ENCODE measurements at places on chromosomes 5 and 9. TPM values are rescaled to one million over a fixed set of nuclear protein-coding genes. Genes with fewer than 3 reads are reported as not detected.

DNA sequence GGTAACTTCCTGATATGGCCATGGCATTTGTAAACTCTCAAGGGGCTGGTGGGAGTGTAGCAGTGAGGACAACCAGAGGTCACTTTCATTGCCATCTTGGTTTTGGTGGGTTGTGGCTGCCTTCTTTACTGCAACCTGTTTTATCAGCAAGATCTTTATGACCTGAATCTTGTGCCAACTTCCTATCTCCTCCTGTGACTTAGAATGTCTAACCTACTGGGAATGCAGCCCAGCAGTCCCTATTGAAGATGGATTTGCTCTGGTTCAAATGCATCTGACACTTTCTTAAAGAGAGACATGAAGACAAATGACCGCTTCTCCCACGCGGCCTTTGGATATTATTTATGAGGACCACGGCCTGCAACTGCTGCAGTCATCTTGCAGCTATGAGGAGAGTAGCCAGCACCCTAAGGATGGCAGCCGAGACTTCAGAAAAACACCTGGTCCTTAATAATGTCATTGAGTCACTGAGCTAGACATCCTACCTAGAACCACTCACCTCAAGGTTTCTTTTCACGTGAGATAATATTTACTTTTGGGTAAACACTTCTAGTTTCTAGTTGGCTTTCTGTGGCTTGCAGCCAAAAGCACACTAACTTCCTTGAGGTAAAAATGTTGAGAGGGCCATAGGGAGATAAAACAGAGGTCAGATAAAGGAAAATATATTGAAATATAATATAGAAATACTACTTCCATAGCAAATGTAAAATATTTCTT, 28.2 kb downstream of the CETN3 start:
- DNase-seq, result no peak
- H3K36me3 ChIP-seq, result no peaks in the 10 kb centered on the region
- H3K27me3 ChIP-seq, result no peaks in the 10 kb centered on the region
- no peak overlapping the region for H3K27ac ChIP-seq

Gene F2RL1
- total RNA-seq, result 10.6 TPM

Gene GRXCR2
- 0.24 TPM for total RNA-seq

Gene GRM6
- total RNA-seq, result not detected

Gene AKNA
- 3.1 TPM for total RNA-seq

Gene AGXT2
- not detected for total RNA-seq

- H3K27ac ChIP-seq, result no peak overlapping the region
- peaks cover 15% of the 10 kb centered on the region for H3K4me1 ChIP-seq
- H3K4me3 ChIP-seq, result no peak overlapping the region
- DNase-seq, result no peak
Measured at GRCh38 chr9:129773262-129774048, 20.6 kb upstream of the PTGES start.

DNA sequence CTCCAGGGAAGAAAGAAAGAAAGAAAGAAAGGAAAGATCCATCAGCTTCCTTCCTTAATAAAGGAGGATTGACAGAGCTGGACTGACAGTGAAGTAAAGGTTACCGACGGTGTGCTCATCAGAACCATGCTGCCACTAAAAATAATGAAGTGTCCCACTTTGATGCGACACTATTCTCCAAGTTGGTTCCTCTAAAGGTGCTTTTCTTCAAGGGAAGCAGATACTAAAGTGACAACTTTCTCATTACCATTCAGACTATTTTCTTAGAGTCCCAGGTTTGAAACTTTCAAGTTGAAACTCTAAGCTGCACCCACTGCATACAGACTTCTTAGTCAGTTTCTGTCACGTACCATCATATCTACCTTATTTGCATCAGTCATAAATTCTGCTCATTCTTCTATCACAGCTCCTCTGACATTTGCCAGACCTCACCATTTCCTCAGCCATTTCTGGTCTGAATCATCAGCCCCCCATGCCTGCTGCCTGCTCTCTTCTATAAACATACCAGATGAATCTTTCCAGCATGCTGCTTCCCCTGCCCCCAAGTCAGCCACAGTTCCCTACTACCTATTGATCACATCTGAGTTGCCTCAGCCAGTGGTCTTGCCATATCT, 177.6 kb downstream of the DEPDC1B start:
- DNase-seq, result no peak
- H3K36me3 ChIP-seq, result no peaks in the 10 kb centered on the region
- H3K27ac ChIP-seq, result peak overlapping the region; percentile 62
- H3K4me3 ChIP-seq, result no peak overlapping the region

DNA sequence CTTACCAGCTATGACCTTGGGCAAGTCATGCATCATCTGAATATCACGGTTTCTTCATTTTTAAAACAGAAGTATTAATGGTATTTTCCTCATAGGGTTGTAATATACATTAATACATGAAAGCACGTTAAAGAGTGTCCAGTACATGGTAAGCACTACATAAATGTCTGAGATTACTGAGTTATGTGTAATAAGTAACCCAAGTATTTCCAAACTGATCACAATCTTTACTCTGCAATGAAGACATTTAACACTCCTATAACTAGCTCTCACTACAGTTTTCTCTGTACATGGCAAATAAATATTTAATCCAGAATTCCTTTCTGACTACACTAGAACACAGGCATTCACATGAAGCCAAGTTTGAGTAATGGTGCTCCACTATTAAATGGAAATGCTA, 4.0 kb downstream of the GLDC start:
- DNase-seq, result no peak
- no peaks in the 10 kb centered on the region for H3K36me3 ChIP-seq
- no peak overlapping the region for H3K27ac ChIP-seq
- H3K27me3 ChIP-seq, result no peaks in the 10 kb centered on the region

DNA sequence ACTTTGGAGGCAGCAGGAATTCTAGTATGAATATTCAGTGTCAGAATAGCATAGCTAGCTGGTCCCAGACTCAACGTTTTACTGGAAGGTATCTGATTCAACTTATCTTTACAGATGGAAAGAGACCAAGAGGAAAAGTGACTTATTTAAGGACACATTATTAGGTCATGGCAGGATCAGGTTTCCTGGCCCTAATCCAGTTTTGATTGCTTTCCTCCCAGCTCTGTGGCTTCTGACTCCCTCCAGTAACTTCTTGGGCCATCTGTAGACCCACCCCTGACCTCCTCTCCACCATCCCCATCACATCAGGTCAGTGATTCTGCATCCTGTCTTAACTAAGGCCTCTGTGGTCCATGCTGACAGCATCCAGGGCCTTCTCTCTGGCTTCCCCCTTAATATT, 38.4 kb downstream of the SH3TC2 start:
- DNase-seq, result no peak
- no peak overlapping the region for H3K4me3 ChIP-seq
- no peaks in the 10 kb centered on the region for H3K4me1 ChIP-seq
- no peaks in the 10 kb centered on the region for H3K27me3 ChIP-seq

DNA sequence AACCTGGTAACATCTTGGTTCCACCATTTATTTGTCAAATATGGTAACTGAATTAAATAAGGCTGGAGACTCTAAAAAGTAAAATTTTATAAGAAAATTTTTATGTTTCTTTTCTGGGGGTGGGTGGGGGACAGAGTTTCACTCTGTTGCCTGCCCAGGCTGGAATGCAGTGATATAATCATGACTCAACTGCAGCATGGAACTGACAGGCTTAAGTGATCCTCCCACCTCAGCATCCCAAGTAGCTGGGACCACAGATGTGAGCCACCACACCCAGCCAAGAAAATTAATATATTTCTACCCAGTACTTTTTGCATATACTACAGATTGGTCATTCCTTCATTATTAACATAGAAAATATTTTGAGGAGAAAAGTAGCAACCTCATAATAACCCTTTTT, 216.9 kb downstream of the DEPDC1B start:
- no peak overlapping the region for H3K4me3 ChIP-seq
- H3K27ac ChIP-seq, result no peak overlapping the region
- H3K27me3 ChIP-seq, result no peaks in the 10 kb centered on the region
- no peaks in the 10 kb centered on the region for H3K4me1 ChIP-seq
- no peak for DNase-seq

GRCh38 chr9:122848256-122848943, 20.0 kb upstream of the PDCL start:
- no peak overlapping the region for H3K4me3 ChIP-seq
- no peaks in the 10 kb centered on the region for H3K4me1 ChIP-seq
- no peak for DNase-seq
- H3K27me3 ChIP-seq, result no peaks in the 10 kb centered on the region

- H3K27ac ChIP-seq, result no peak overlapping the region
- no peaks in the 10 kb centered on the region for H3K27me3 ChIP-seq
- no peak for DNase-seq
- H3K4me3 ChIP-seq, result no peak overlapping the region
Measured at GRCh38 chr9:106964822-106965525, 102.0 kb downstream of the ZNF462 start.

DNA sequence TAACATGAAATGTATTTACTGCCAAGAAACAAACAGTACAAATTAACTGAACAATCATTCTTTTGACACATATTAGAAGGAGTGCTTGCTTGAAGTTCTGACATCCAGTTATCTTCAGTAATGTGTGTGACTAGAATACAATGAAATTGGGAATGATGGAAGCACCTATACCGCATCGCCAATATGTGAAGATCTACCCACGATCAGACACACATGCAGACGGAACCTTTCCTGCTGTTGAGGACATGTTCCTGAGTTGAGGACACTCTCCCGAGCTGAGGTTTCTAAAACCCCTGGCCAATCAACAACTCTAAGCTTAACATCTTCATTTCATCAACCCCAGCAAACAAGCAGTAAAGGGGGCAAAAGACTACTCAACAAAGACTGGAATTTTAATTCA, at the start of gene OR13C3:
TSS of gene OR13C3 (minus strand) at position 101 of the 400 bp plus-strand sequence. CDS start 133 bp downstream, outside the sequence.
- H3K4me3 ChIP-seq, result no peak within 1 kb of the TSS
- H3K27me3 ChIP-seq, result no peaks in the 10 kb centered on the region
- H3K36me3 ChIP-seq, result no peaks in the 10 kb centered on the region

Gene DDX4
- not detected for total RNA-seq

- H3K27ac ChIP-seq, result no peak overlapping the region
- no peaks in the 10 kb centered on the region for H3K36me3 ChIP-seq
- H3K4me3 ChIP-seq, result no peak overlapping the region
- H3K27me3 ChIP-seq, result no peaks in the 10 kb centered on the region
- DNase-seq, result no peak
Measured at GRCh38 chr9:92359394-92359995, 33.7 kb downstream of the CENPP start.

GRCh38 chr9:32401488-32401887, 17.0 kb downstream of the ACO1 start:
- no peak overlapping the region for H3K27ac ChIP-seq
- H3K36me3 ChIP-seq, result peaks cover 12% of the 10 kb centered on the region
- H3K27me3 ChIP-seq, result no peaks in the 10 kb centered on the region
- H3K4me1 ChIP-seq, result no peaks in the 10 kb centered on the region
- H3K4me3 ChIP-seq, result no peak overlapping the region
- DNase-seq, result no peak

DNA sequence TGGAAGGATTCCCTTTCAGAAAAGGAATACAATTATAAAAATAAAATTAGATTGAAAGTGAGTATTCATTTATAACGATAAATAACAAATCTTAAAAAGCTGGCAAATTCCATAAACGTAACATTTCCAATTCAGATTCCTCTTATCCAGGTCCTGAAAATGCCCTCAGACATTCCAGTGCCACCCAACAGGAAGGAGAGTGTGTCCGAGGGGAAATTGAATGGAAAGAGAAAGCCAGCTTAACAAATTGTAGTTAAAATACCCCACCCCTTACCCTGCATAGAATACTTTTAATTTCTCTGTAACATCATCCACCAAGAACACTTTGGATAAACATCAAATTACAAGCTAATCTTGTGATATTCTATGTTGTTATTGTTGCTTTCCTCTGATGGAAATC, 72.0 kb downstream of the ARHGEF28 start:
- H3K4me1 ChIP-seq, result no peaks in the 10 kb centered on the region
- H3K36me3 ChIP-seq, result no peaks in the 10 kb centered on the region

DNA sequence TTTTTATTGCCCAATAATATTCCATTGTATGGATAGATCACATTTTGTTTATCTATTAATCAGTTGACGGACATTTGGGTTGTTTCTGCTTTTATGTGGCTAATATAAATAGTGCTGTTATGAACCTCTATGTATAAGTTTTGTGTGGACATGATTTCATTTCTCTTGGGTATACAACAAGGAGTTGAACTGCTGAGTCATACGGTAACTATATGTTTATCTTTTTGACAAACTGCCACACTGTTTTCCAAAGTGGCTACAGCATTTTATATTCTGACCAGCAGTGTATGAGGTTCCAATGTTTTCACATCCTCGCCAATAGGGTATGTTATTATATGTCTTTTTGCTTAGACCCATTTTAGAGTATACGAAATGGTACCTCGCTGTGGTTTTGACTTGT, 264.3 kb downstream of the RFX3 start:
- H3K4me3 ChIP-seq, result no peak overlapping the region
- no peak for DNase-seq
- peaks cover 8% of the 10 kb centered on the region for H3K36me3 ChIP-seq
- no peaks in the 10 kb centered on the region for H3K4me1 ChIP-seq
- no peaks in the 10 kb centered on the region for H3K27me3 ChIP-seq
